Chondrocyte (in vitro differentiated cells): ENCODE measurements at places on chromosomes 4 and X. TPM values are rescaled to one million over a fixed set of nuclear protein-coding genes. Genes with fewer than 3 reads are reported as not detected.

MAGEA12 gene
- not detected in 3 replicates for total RNA-seq

GRCh38 chr4:178339769-178340168 lies 897.5 kb upstream of the AGA start:
- H3K36me3 ChIP-seq: no peaks in the 10 kb centered on the region
- no peak overlapping the region for H3K4me3 ChIP-seq
- H3K27me3 ChIP-seq: no peaks in the 10 kb centered on the region
- DNase-seq: no peak

GRCh38 chr4:40621592-40622512 lies 7.8 kb downstream of the RBM47 start:
- DNase-seq: no peak
- no peak overlapping the region for H3K27ac ChIP-seq
- H3K27me3 ChIP-seq: peaks cover 10% of the 10 kb centered on the region
- peaks cover 1% of the 10 kb centered on the region for H3K36me3 ChIP-seq
- peaks cover 15% of the 10 kb centered on the region for H3K4me1 ChIP-seq
- no peak overlapping the region for H3K4me3 ChIP-seq

GRCh38 chr4:176883681-176884418 lies 91.1 kb upstream of the VEGFC start:
- peak overlapping the region; percentile 75 for H3K27ac ChIP-seq
- H3K27me3 ChIP-seq: no peaks in the 10 kb centered on the region
- no peaks in the 10 kb centered on the region for H3K36me3 ChIP-seq
- H3K4me1 ChIP-seq: peaks cover 24% of the 10 kb centered on the region
- DNase-seq: no peak

DNA sequence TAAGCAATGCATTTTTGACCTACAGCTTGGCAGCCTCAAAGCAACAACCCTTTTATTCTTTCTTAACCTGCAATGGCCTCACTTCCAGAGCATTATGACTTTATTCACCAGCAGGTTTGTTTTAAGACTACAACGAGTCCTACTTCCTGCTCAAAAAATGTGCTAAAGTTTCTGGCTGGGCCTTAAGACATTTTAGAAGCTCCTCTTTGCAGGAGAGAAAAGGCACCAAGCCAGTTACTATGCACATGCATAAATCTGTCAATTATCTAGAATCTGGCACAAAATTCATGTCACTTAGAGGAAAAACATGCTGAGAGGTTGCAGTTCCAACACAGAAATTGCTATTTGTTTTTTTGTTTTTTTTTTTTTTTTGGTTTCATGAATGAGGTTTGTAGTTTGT lies 223.0 kb upstream of the EPHA5 start:
- H3K4me3 ChIP-seq: no peak overlapping the region
- H3K36me3 ChIP-seq: peaks cover 2% of the 10 kb centered on the region
- H3K27me3 ChIP-seq: no peaks in the 10 kb centered on the region
- DNase-seq: no peak

GRCh38 chr4:57091657-57092162 lies 18.5 kb downstream of the IGFBP7 start:
- H3K4me1 ChIP-seq: peaks cover 93% of the 10 kb centered on the region
- no peak for DNase-seq
- H3K36me3 ChIP-seq: peaks cover 54% of the 10 kb centered on the region
- no peak overlapping the region for H3K4me3 ChIP-seq
- H3K27me3 ChIP-seq: no peaks in the 10 kb centered on the region
- peak overlapping the region; percentile 85 for H3K27ac ChIP-seq

TRIM2 gene
- 18.2 to 25.8 TPM (median 19.1 TPM) in 3 replicates for total RNA-seq

DNA sequence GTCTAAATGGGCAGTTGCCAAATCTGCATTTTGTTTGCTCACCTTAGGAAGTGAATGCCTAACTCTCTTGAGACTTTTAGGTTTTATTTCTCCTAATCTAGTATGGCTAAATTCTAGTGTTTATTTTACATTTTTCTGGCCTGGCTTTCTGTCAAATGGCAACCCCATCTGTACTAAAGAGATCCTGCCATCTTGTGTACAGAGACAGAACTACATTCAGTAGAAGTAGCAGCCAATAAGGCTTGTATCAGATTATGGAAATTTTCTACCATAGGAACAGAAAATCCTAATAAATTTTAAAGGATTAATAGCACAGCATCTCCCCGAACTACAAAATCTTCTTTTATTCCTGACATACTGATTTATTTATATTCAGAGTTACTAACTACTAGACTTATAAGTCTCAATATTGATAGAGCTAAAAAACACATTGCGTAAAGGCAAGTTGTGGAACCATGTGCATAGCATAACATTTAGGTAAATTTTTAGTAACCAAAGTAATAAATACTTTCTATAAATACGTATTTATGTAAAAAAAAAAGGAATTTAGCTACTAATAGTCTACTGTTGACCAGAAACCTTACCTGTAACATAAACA lies 45.5 kb downstream of the TMEM144 start:
- H3K4me1 ChIP-seq: peaks cover 3% of the 10 kb centered on the region
- H3K36me3 ChIP-seq: no peaks in the 10 kb centered on the region
- H3K27me3 ChIP-seq: no peaks in the 10 kb centered on the region
- no peak overlapping the region for H3K27ac ChIP-seq
- no peak overlapping the region for H3K4me3 ChIP-seq

GRCh38 chr4:683247-683897 lies 5.6 kb downstream of the SLC49A3 start:
- H3K4me3 ChIP-seq: no peak overlapping the region
- H3K36me3 ChIP-seq: no peaks in the 10 kb centered on the region
- no peaks in the 10 kb centered on the region for H3K27me3 ChIP-seq
- no peak overlapping the region for H3K27ac ChIP-seq
- H3K4me1 ChIP-seq: peaks cover 23% of the 10 kb centered on the region
- no peak for DNase-seq

- no peaks in the 10 kb centered on the region for H3K36me3 ChIP-seq
- H3K4me1 ChIP-seq: peaks cover 4% of the 10 kb centered on the region
- DNase-seq: no peak
- H3K27me3 ChIP-seq: peaks cover 2% of the 10 kb centered on the region
- no peak overlapping the region for H3K27ac ChIP-seq
- no peak overlapping the region for H3K4me3 ChIP-seq
Measured at GRCh38 chr4:164488114-164488513, 265.8 kb upstream of the SMIM31 start.

DNA sequence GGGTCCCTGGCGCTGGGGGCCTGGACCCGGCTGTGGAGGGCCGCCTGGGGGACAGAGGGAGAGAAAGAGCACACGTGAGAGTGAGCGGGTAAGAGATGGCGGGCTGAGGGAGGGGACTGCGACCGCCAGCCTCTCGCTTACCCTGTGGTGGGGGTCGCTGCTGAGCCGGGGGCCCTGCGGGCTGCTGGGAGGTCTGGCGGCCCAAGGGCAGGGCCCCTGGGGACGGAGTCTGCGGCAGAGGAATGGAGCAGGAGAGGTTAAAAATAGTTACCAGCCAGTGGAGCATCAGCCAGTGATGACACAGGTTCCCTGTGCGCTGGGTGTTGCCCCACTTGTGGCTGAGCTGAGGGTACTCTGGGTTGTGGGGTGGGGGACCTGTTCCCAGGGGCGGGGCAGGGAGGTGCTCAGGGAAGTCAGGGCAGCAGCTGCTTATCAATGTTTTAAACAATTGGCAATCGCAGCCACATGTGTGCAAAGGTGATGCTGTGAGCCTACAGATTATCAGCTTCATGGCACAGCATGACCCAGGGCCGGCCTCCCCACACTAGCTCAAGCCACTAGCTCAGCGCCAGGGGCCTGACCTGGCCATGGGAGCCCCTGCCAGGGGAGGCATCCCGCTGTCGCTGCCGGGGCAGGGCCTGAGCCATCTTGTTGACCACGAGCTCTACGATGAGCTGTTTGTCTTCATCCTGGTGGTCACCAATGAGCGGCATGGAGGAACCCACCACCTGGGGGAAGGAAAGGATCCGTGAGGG lies 7.5 kb upstream of the TIMP1 start:
- H3K27me3 ChIP-seq: no peaks in the 10 kb centered on the region
- peaks cover 37% of the 10 kb centered on the region for H3K4me1 ChIP-seq
- H3K36me3 ChIP-seq: peaks cover 3% of the 10 kb centered on the region
- peak overlapping the region; percentile 64 for H3K27ac ChIP-seq

GRCh38 chr4:5636766-5637670 lies 71.3 kb downstream of the EVC2 start:
- H3K27ac ChIP-seq: no peak overlapping the region
- no peak overlapping the region for H3K4me3 ChIP-seq
- H3K36me3 ChIP-seq: peaks cover 16% of the 10 kb centered on the region

DNA sequence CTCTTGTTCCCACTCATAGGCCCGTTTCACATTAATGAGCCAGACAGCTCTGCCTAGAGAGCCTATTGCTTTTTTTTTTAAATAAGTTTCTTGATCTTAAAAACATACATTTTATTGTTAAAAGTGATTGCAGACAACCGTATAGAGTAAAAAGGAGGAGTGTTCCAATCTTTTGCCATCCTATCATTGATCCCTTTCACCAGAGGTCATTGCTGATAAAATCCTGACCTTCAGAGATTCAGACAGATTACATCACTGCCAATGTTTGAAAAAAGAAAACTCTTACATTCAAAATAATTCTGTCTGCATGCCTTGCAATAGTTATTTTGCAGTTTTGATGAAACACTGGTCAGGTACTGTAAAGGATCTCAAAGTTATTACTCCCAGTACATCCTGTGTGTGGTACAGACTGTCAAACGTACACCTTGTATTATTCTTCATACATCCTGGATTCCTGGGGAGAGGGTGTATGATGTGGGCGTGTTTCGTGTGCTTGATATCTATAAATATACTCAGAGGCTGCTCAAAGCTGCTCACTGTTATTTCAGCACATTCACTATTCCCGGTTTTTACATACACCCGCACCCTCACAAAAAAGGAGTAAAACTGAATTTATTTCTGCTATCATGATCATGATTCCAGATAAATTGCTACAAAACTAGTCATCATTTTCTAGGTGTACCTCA lies 15.4 kb upstream of the KLHL2 start:
- H3K4me3 ChIP-seq: no peak overlapping the region
- no peaks in the 10 kb centered on the region for H3K27me3 ChIP-seq
- H3K36me3 ChIP-seq: no peaks in the 10 kb centered on the region
- no peak overlapping the region for H3K27ac ChIP-seq
- H3K4me1 ChIP-seq: peaks cover 16% of the 10 kb centered on the region

SPIN2A gene
- total RNA-seq: 0.54 to 2.3 TPM (median 1.0 TPM) in 3 replicates

GRCh38 chr4:10066670-10067651 lies 45.7 kb upstream of the SLC2A9 start:
- DNase-seq: no peak
- H3K4me1 ChIP-seq: no peaks in the 10 kb centered on the region
- H3K36me3 ChIP-seq: peaks cover 10% of the 10 kb centered on the region
- H3K27me3 ChIP-seq: no peaks in the 10 kb centered on the region
- no peak overlapping the region for H3K27ac ChIP-seq

- no peaks in the 10 kb centered on the region for H3K27me3 ChIP-seq
- H3K27ac ChIP-seq: no peak overlapping the region
- no peaks in the 10 kb centered on the region for H3K36me3 ChIP-seq
- no peak overlapping the region for H3K4me3 ChIP-seq
Measured at GRCh38 chr4:34193451-34194154, 2050.7 kb downstream of the ARAP2 start.

DNA sequence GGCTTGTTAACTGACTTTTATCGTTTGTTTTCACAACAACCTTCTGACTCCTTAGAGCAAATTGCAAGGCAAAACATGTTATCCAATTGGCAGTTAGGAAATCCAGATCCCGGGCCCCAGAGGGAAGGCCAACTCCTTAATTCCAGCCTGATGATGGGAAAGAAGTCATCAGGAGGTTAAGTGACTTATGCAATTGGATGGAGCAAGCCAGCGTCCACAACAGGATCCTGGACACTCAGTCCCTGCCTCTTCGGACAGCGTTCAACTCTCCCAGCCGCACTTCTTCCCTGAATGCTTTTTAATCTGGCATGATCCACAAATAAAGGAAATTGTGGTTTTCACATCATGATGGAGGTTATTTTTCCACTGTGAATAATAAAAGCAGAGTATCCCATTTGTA lies 310.1 kb downstream of the RAB28 start:
- H3K4me1 ChIP-seq: no peaks in the 10 kb centered on the region
- no peaks in the 10 kb centered on the region for H3K36me3 ChIP-seq
- no peak overlapping the region for H3K4me3 ChIP-seq
- no peak for DNase-seq

ZFYVE28 gene
- 1.3 to 3.3 TPM (median 2.8 TPM) in 3 replicates for total RNA-seq

DNA sequence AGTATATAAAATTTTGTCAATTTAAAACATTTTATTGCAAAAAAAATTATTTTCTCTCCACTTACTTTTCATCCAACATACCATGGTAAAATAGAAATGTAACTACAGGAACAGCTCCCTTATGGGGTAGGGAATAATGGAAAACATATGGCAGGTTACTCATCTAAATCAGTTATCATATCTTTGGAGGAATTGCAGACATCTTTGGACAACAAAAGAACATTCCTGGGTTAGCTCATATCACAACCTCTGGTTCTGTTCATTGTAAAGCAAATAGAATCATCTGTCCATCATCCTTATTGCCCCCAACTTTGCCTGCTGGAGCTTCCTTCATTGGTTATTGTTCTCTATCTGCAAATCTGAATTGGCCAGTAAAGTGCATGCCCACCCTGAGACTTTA lies 387.5 kb upstream of the GRID2 start:
- H3K27me3 ChIP-seq: peaks cover 2% of the 10 kb centered on the region
- DNase-seq: no peak
- H3K36me3 ChIP-seq: no peaks in the 10 kb centered on the region
- H3K4me1 ChIP-seq: no peaks in the 10 kb centered on the region
- H3K27ac ChIP-seq: no peak overlapping the region
- H3K4me3 ChIP-seq: no peak overlapping the region

WWC2 gene
- total RNA-seq: 41.5 to 54.5 TPM (median 48.0 TPM) in 3 replicates

DNA sequence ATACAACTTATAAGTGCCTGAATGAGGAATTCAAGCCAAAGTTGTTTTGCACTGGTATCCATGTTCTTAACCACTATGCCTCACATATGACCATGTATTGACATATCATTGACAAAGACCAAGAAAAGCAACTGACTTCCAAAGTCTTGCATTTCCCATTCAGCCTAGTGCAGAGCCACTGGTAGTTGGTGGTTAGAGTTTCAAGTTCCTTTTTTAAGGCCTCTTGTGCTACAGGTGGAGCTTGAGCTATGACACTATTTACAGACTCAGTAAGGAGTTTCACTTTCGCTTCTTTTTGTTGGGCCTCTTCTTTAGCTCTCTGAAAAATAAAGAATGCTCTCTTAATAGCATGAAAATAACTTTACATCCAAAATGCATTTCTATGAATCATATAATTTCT lies 763.0 kb downstream of the DMD start:
- H3K4me3 ChIP-seq: no peak overlapping the region
- H3K27me3 ChIP-seq: no peaks in the 10 kb centered on the region
- peaks cover 2% of the 10 kb centered on the region for H3K36me3 ChIP-seq
- H3K4me1 ChIP-seq: no peaks in the 10 kb centered on the region
- DNase-seq: no peak
- no peak overlapping the region for H3K27ac ChIP-seq

DNA sequence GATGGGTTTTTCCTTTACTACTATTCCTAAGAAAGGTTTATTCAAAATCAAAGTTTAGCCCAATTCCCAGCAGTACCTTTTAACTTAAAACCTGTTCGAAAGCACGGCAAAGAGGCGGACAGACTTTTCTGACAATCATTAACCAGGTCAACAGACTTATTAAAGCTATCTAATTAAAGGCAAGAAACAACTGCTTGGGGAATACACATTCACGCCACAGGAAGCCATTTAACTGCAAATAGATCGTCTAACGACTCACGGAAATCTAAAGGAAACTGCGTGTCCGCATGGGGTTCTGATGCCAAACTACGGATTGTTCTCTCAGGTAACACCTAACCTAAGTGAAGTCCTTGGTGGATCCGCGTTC lies 663 bp upstream of the USP53 start:
- peak overlapping the region; percentile 93 for H3K27ac ChIP-seq
- H3K36me3 ChIP-seq: peaks cover 2% of the 10 kb centered on the region
- peaks cover 38% of the 10 kb centered on the region for H3K4me1 ChIP-seq

GRCh38 chrX:40117715-40118285 lies 20.0 kb upstream of the BCOR start:
- H3K27ac ChIP-seq: no peak overlapping the region
- no peak overlapping the region for H3K4me3 ChIP-seq
- H3K36me3 ChIP-seq: no peaks in the 10 kb centered on the region
- no peaks in the 10 kb centered on the region for H3K27me3 ChIP-seq
- no peaks in the 10 kb centered on the region for H3K4me1 ChIP-seq
- no peak for DNase-seq

PGAM4 gene
- not detected in 3 replicates for total RNA-seq
